D341Med (cell line): ENCODE measurements at places on chromosomes 6 and 20.
A peak's percentile ranks its signal among the peaks of the same experiment; 100 is the strongest.

- DNase-seq: no peak
Measured at GRCh38 chr20:19741924-19742323, 16.1 kb upstream of the RIN2 start.

- DNase-seq: no peak
Measured at GRCh38 chr6:98343004-98343403, 491.4 kb upstream of the POU3F2 start.

DNA sequence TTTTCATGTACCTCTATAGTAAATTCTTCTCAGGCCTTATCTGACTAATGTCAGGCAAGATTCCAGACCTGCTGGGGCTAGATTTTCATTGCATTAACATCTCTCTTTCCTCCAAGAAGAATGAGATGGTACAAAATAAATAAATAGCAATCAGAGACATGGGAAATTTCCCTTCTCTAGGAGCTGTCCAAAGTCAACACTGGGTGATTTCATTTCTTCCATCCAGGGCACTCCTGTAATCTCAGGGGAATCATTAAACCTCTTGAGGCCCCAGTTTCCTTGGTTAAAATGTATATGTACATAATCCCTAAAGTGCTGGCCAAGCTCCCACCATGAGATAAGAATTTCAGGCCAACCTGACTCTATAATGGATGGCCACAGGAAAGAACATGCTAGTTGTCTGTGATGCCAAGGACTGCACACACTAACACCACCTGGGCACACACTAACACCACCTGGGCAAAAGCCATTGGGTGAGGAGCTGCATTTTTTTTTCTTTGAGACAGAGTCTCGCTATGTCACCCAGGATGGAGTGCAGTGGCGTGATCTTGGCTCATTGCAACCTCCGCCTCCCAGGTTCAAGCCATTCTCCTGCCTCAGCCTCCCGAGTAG is 912 bp downstream of the IL17F start:
- no peak for DNase-seq

GRCh38 chr20:35568645-35569044 is 26.8 kb downstream of the ERGIC3 start:
- peak; percentile 55 for DNase-seq

GRCh38 chr6:1387538-1387875 is 1.9 kb upstream of the FOXF2 start:
- DNase-seq: no peak

GRCh38 chr6:18241208-18242038 is 22.9 kb downstream of the DEK start:
- DNase-seq: no peak

GRCh38 chr6:2033544-2033943 is 211.9 kb downstream of the GMDS start:
- DNase-seq: no peak

DNA sequence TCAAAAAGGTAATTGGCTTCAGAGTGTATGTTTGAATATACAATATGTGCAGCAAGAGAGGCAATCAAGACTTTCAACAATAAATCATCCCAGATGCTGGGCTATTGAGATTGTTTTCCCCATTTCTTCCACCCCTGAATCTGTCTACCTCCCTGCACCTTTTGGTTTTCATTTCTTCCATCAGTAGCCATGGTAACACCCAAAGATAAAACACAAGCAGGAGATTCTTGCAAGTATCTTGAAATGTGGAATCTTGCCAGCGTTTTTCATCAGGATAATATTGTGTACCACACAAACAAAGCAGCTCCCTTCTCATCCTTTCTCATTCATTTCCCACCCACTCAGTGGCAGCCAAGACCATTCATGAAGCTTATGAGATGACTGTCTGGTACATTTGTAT is 73.0 kb upstream of the NRSN1 start:
- DNase-seq: no peak

- no peak for DNase-seq
Measured at GRCh38 chr6:30819297-30819917, 64.9 kb upstream of the DDR1 start.

- no peak for DNase-seq
Measured at GRCh38 chr20:1210501-1210900, 7.2 kb downstream of the C20orf202 start.

- DNase-seq: peak; percentile 74
Measured at GRCh38 chr6:170295510-170296422, 4.9 kb upstream of the DLL1 start.

DNA sequence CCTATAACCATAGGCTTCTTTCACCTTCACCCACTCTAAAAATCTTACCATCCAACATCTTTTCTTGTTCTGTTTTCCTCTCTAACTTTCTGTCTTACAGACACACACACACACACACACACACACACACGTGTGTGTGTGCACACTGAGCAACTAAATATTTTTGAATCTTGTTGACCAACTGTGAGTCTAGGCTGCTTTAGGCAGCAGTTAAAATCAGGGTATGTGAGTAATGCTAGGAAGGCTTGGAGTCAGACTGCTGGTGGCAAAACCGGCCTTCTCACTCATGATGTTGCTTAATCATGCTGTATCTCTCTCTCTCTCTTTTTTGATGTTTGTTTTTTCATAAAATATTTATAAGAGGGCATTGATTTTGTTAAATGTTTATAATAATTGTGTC is 103.1 kb upstream of the TBX18 start:
- DNase-seq: no peak

DNA sequence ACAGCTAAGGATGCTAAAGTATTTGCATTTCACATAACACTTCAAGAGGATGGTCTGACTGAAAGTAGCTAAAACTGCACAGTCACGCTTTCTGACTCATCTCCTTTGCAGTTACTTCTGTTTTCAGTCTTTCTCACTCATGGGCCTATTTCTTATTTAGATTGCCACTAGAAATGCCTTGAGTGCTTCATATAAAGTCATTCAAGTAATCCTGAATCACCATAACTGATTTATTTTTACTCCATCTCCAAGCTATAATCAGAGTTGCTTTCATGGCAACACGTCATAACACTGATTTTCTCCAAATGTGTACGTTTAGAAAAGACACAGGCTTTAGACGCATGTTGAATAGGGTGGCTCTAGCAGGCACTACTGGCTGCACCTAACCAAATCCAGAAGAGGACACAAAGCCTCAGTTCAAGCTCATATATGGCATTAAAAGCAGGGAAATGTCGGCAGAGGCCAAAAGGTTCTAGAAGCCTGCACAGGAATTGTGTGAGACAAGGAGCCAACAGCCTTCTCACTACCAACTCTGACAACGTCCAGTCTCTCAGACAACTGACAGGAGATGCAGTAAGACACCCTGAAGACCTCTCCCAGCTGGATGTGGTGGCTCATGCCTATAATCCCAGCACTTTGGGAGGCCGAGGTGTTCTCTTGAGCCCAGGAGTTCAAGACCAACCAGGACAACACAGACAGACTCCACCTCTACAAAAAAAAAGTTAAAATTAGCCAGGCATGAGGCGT is 64.1 kb upstream of the BEND6 start:
- no peak for DNase-seq

GRCh38 chr6:15912505-15913400 is 216.1 kb upstream of the MYLIP start:
- no peak for DNase-seq
